ENCODE measurements at places on chromosomes 4 and X.

DNA sequence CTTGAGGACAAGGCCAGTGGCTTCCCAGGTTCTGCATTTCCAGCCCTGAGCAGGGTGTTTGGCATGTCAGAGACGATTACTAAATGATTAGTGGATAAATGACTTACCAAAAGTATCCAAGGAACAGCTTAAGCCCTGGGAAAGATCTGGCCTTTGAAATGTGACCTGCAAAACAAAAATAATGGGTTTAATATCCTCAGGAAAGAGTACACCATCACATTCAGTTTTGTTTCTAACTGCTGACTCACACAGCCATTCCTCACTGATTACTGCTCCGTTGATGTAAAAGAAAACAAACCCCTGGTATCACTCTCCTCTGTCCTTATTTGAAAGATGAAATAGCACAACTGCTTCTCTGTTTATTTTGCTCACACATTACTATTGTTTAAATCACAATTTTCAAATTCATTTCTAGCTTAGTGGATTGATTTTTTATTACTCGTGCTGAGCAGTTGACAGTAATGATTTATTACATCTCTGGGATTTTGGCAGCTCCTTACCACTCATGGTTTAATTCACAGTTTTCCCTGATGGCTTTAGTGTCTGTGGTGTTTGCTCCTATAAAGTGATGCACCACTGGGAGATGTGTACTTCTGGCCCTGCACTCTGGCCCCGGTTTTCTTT, 117.0 kb downstream of the CBLL2 start:
- no peak for DNase-seq

DNA sequence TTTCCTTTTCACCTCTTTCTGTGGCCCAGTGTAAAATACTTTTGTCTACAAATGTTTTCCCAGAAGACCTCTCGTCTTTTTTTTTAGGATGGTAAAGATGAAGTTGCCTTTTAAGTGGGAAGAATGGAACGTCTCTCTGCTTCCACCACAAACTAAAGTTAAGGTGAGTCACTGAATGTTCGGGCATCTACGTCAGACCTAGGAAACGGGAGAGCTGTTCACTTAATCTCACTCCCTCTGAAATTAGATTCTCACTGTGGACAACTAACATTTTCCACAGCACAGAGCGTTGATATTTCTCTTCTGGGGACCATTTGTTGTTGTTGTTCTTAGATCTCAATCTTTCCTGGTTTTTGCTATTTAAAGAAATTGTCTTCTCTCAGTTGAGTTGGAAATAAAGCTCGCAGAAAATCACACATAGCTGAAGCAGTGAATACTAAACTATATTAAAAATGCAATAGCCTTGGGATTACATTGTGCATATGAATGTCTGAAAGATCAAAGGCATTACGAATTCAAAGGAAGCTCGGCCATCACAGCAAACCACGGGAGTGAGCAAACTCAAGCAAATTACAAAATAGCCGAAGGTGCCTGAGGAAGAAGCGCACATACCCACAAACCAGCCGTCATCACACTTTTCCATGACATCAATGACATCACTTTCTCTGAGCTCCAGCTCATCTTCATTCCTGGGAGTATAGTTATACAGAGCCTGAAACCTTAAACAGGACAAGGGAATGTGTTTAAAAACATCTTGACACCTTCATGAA, 53.9 kb upstream of the PDLIM3 start:
- DNase-seq: no peak

DNA sequence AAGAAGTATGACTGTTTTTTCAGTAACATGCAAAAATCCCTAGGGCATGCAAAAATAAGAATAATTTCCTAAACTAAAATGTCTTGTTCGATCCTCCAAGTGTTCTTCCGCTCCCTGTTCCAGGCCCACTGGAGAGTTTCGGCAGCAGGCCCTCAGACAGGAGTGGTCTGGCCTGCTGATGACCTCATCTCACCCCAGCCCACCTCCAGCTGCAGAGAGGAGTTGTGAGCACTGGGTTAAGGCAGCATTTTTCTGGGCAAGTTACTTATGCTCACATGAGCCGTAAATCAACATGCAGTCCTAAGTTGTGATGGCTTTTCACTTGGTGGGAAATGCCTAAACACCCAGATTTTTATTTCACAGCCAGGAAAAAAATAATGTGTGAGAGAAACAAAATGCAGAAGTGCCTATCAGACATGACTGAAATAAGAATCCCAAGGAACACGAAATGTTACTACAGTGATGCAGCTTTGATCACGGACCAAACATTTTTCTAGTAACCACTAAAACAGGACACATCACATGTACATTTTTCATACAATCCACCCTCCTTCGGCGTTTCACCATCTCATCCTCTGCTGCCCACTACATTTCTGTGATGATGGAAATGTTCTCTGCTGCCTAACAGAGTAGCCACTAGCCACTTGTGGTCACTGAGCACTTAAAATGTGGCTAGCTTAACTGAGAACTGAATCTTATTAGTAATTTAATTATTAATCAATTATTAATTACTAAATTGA, 153.3 kb upstream of the TBL1X start:
- no peak for DNase-seq

DNA sequence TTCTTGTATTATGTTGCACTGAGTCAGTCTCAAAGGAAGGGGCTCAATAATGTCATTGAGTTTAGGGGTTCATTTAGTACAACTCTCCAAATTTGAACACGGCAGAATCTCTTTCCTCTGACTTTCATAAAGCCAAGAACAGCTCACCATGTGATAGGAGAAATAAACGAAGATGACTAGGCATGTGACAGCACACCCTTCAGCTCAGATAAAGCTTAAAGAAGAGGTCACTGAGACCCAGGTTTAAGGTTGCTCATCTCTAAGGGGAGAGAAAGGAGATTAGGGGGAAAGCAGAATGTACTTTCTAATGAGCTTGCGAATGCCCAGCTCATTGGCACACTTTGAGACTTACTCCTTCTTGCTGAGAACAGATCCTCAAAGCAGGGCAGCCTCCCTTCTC, 89.0 kb downstream of the PLAC1 start:
- no peak for DNase-seq

Measured in central memory CD8-positive, alpha-beta T cell (primary cell).